Endodermal cell (in vitro differentiated cells): ENCODE measurements at places on chromosomes 3 and 15. TPM values are rescaled to one million over a fixed set of nuclear protein-coding genes. Genes with fewer than 3 reads are reported as not detected.

GRCh38 chr3:111723293-111724215 is 128.4 kb upstream of the ZBED2 start:
- no peak for DNase-seq
- H3K4me3 ChIP-seq = no peak overlapping the region
- no peaks in the 10 kb centered on the region for H3K4me1 ChIP-seq
- no peaks in the 10 kb centered on the region for H3K36me3 ChIP-seq
- H3K27me3 ChIP-seq = no peaks in the 10 kb centered on the region

- H3K4me3 ChIP-seq = no peak overlapping the region
- no peaks in the 10 kb centered on the region for H3K36me3 ChIP-seq
- no peak overlapping the region for H3K27ac ChIP-seq
- H3K4me1 ChIP-seq = peaks cover 4% of the 10 kb centered on the region
- DNase-seq = no peak
Measured at GRCh38 chr15:71109905-71110304, 5.4 kb upstream of the THSD4 start.

DNA sequence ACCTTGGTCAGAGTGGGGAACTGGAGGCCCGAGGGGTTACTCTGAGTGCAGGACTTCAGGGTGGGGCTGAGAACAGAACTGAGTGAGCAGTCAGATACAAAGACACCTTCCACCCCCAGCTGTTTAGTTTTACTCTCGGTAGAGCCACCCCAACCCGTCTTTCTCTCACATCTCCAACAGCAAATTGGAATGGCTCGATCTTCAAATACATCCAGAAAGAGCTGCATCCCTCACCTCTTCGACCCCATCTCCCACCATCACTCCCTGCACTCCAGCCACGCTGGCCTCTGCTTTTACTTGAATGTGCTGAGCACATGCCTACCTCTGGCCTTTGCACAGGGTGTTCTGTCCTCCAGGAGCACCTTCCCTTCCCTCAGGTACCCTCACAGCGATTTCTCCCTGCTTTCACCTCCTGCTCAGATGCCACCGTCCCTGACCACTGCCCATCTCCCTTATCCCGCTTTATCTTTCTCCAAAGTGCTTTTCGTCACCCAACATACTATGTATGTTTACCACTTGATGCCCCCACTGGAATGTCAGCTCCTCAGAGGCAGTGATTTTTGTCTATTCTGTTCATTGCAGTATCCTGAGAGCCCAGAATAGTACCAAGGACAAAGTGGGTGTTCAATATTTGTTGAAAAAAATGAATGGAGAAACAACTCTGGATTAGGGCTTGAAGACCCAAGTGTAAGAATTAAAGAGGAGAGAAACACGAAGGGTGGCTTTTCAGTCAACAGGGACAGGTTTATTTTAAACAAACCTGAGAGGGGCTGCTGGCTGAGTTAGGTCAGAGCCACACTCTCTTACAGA is 4.4 kb downstream of the CHCHD4 start:
- no peak for DNase-seq
- peak overlapping the region; percentile 50 for H3K4me3 ChIP-seq
- no peaks in the 10 kb centered on the region for H3K27me3 ChIP-seq
- H3K27ac ChIP-seq = no peak overlapping the region
- no peaks in the 10 kb centered on the region for H3K4me1 ChIP-seq

Gene PLD1
- total RNA-seq = 9.5 and 11.6 TPM in 2 replicates

Gene TM4SF18
- total RNA-seq = 0.58 TPM in 1 of 3 replicates, not detected in the others

Gene GOLGA8G
- not detected in 2 replicates for total RNA-seq

- H3K27ac ChIP-seq = no peak overlapping the region
- H3K36me3 ChIP-seq = no peaks in the 10 kb centered on the region
- H3K4me1 ChIP-seq = no peaks in the 10 kb centered on the region
- no peak for DNase-seq
- H3K4me3 ChIP-seq = no peak overlapping the region
Measured at GRCh38 chr3:7226393-7226792, 365.5 kb downstream of the GRM7 start.

Gene PARP14
- 13.9 and 16.4 TPM in 2 replicates for total RNA-seq

DNA sequence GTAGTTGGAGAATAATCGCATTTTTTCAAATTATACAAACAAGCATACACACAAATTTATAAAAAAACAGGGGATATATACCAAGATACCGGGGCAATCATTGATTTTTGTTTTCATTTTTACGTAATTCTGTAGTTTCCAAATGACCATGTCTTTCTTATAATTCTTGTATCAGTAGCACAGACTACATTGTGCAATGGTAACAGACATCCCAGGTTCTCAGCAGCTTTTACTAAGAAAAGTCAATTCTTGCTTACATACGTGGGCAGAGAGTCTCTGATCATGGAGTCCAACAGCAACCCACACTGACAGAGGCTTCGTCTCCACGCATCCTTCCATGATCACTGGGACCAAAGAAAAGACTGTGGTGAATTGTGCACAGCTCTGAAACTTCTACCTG is 441.3 kb downstream of the TBL1XR1 start:
- H3K27me3 ChIP-seq = no peaks in the 10 kb centered on the region
- H3K36me3 ChIP-seq = no peaks in the 10 kb centered on the region
- no peak overlapping the region for H3K4me3 ChIP-seq
- H3K4me1 ChIP-seq = peaks cover 3% of the 10 kb centered on the region
- no peak overlapping the region for H3K27ac ChIP-seq
- DNase-seq = no peak

- H3K4me1 ChIP-seq = peaks cover 2% of the 10 kb centered on the region
- no peaks in the 10 kb centered on the region for H3K36me3 ChIP-seq
- H3K4me3 ChIP-seq = no peak overlapping the region
Measured at GRCh38 chr3:55795746-55796145, 308.6 kb upstream of the WNT5A start.

DNA sequence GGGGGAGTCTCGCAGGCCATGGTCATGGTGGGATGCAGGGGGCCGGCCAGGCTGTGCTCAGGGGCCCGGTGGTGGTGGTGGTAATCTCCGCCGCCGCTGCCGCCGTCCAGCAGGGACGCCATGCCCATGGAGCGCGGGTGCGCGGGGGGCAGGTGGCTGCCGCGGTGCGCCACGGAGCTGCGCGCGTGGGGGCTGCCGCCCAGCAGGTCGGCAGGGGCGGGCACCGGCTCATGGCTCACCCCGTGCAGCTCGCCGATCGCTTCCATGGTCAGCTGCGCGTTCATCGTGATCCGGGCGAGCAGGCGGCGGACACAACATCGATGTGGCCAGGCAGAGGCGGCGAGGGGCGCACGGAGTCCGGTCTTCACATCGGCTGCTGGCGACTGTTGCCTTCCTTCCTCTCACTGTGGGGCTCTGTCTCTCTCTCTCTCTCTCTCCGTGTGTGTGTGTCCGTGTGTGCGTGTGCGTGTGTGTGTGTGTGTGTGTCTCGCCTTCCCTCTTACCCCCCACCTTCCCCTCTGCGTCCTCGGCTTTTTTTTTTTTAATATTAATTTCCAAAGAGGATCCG is 451 bp downstream of the ONECUT1 start:
- H3K27me3 ChIP-seq = peaks cover 98% of the 10 kb centered on the region
- H3K36me3 ChIP-seq = no peaks in the 10 kb centered on the region
- DNase-seq = peak; percentile 73
- peak overlapping the region; percentile 76 for H3K4me3 ChIP-seq

DNA sequence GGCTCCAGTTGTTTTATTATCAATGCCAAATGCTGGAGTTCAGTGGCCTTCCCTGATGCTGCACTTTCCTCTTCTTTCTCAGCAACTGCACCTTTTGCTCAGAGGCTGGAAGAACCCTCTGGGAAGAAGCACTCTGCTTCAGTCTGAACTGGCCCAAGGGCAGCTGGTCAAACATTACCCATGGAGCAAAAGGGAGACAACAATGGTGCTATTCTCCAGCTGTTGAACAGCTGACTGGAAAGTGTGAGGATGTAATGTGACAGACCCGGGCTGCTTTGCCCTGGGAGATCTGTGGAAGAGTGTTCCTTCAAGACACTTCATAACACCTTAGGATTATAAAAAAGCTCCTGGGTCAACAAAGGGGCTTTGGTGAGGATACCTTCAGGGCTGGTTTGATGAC is 84.9 kb downstream of the EPHB1 start:
- H3K4me3 ChIP-seq = no peak overlapping the region
- DNase-seq = no peak
- H3K4me1 ChIP-seq = no peaks in the 10 kb centered on the region

- H3K27ac ChIP-seq = no peak overlapping the region
- H3K36me3 ChIP-seq = no peaks in the 10 kb centered on the region
- no peak overlapping the region for H3K4me3 ChIP-seq
- no peaks in the 10 kb centered on the region for H3K27me3 ChIP-seq
- no peaks in the 10 kb centered on the region for H3K4me1 ChIP-seq
Measured at GRCh38 chr3:49619649-49620048, 54.5 kb upstream of the APEH start.

- peaks cover 21% of the 10 kb centered on the region for H3K4me1 ChIP-seq
- H3K4me3 ChIP-seq = no peak overlapping the region
- no peak for DNase-seq
- H3K27ac ChIP-seq = no peak overlapping the region
Measured at GRCh38 chr15:60583194-60583593, 104.3 kb upstream of the ICE2 start.

Gene FANCD2OS
- not detected in 2 replicates for total RNA-seq

Gene THSD4
- total RNA-seq = 3.5 to 5.4 TPM (median 4.6 TPM) in 3 replicates

DNA sequence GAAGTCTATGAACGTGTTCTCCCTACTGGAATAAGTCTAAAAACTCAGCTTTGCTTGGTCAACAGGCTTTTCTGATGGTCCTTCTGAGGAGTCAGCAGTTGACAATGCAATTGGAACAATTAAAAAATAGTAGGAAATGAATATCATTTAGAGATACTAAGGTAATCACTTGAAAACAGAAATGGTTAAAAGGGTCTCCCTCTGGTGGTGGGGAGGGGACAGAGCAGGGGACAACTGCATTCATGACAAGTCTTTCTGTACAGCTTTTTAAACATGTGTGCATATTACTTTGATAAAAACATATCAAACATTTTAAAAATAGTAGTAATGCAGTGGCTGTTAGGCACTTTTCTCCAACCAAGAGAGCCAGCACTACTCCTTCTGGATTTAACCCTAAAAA is 119.9 kb upstream of the FHIT start:
- no peak overlapping the region for H3K27ac ChIP-seq
- no peaks in the 10 kb centered on the region for H3K36me3 ChIP-seq
- H3K27me3 ChIP-seq = no peaks in the 10 kb centered on the region

DNA sequence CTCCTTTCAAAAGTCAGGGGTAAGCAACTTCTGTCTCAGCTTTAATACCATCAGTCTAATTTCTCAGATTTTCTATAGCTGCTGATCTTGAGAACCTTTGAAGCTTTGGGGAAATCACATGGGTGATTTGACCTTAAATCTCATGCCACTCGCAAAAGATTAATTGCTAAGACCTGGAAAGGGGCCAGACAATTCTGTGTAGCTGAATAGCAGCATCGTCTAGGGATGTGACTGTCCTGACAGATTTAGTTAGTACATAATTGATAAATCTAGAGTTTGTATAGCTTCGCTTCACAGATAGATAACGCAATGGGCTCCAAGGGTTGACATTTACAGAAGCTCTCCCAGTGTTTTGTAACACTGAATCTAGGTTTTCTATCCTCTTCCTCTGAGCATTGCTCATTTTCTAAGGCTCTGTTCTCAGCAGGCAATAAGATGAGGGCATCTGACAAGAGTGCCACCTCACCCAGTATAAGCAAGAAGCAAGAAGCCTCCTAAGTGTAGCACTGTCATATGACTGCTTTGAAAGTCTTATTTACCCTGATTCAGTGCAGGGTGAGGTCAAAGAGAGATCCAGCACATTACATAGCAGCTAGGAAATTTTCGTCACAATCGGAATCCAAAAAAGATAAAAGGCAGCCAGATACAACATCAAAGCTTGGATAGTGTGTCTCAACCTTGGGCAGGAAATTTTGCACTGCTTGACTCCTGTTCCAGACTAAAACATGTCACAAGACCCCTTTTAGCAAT is 47.7 kb upstream of the DUT start:
- DNase-seq = no peak
- H3K27ac ChIP-seq = no peak overlapping the region
- H3K27me3 ChIP-seq = peaks cover 26% of the 10 kb centered on the region
- no peaks in the 10 kb centered on the region for H3K36me3 ChIP-seq
- no peak overlapping the region for H3K4me3 ChIP-seq

GRCh38 chr3:45534632-45535031 is 59.9 kb upstream of the LIMD1 start:
- H3K27me3 ChIP-seq = no peaks in the 10 kb centered on the region
- peaks cover 45% of the 10 kb centered on the region for H3K36me3 ChIP-seq
- H3K27ac ChIP-seq = no peak overlapping the region
- no peaks in the 10 kb centered on the region for H3K4me1 ChIP-seq
- no peak for DNase-seq

DNA sequence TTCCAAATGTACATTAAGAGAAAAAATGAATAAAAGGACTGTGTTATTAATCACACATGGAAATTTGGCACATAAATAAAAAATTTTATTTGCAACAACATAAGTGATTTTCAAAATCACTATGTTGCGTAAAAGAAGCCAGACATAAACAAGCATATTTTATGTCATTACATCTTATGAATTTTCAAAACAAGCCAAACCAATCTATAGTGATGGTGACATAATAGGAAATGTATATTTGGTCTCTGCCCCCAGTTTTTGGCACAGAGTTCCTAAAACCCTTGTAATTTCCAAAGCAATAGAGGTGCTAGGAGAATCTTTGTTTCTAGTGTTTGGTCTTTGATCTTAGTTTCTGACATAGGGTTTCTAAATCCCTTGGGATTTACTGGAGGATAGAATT is 543.3 kb downstream of the ZBBX start:
- H3K27me3 ChIP-seq = no peaks in the 10 kb centered on the region
- H3K4me3 ChIP-seq = no peak overlapping the region
- H3K4me1 ChIP-seq = no peaks in the 10 kb centered on the region
- H3K27ac ChIP-seq = no peak overlapping the region

DNA sequence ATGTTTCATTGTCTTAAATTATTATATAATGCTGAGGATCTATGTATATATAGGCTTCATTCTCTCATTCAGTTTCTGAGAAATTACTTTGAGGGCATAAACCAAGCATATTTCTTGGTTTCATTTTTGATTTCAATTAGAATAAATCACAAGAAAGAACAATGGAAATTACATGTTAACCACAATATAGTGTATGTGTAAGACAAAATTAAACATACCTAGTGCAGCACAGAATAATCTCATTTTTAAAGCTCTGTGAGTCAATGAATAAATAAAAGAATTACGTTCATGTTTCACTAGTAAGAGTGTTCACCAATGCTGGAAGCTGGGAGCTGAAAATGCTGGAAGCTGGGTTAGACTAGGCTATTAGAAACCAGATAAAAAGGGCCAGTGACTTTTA is 72.8 kb downstream of the UBE3A start:
- no peak overlapping the region for H3K27ac ChIP-seq
- DNase-seq = no peak
- no peaks in the 10 kb centered on the region for H3K27me3 ChIP-seq
- H3K4me1 ChIP-seq = no peaks in the 10 kb centered on the region
- H3K4me3 ChIP-seq = no peak overlapping the region
- peaks cover 45% of the 10 kb centered on the region for H3K36me3 ChIP-seq
